Hepatocyte (in vitro differentiated cells): ENCODE measurements at places on chromosomes 5 and 9. TPM values are rescaled to one million over a fixed set of nuclear protein-coding genes. Genes with fewer than 3 reads are reported as not detected.
A peak's percentile ranks its signal among the peaks of the same experiment; 100 is the strongest.

- no peak overlapping the region for H3K4me3 ChIP-seq
- H3K4me1 ChIP-seq, result no peaks in the 10 kb centered on the region
- H3K27ac ChIP-seq, result no peak overlapping the region
- no peaks in the 10 kb centered on the region for H3K36me3 ChIP-seq
Measured at GRCh38 chr9:87443461-87443860, 54.2 kb upstream of the DAPK1 start.

GRCh38 chr5:58074717-58075116, 385.2 kb downstream of the PLK2 start:
- no peaks in the 10 kb centered on the region for H3K36me3 ChIP-seq
- no peak overlapping the region for H3K27ac ChIP-seq
- peaks cover 24% of the 10 kb centered on the region for H3K4me1 ChIP-seq
- no peaks in the 10 kb centered on the region for H3K27me3 ChIP-seq
- DNase-seq, result no peak

OTP gene
- not detected in 2 replicates for polyA plus RNA-seq

SLC35A4 gene
- polyA plus RNA-seq, result 70.4 and 81.0 TPM in 2 replicates

GRCh38 chr9:88747768-88748167, 212.8 kb downstream of the NXNL2 start:
- H3K4me1 ChIP-seq, result peaks cover 55% of the 10 kb centered on the region
- no peaks in the 10 kb centered on the region for H3K36me3 ChIP-seq
- H3K27ac ChIP-seq, result peak overlapping the region; percentile 86
- DNase-seq, result peak; percentile 83

NR5A1 gene
- 0.13 and 0.36 TPM in 2 replicates for polyA plus RNA-seq

NIM1K gene
- polyA plus RNA-seq, result 0.57 TPM in 1 of 2 replicates, not detected in the other

DNA sequence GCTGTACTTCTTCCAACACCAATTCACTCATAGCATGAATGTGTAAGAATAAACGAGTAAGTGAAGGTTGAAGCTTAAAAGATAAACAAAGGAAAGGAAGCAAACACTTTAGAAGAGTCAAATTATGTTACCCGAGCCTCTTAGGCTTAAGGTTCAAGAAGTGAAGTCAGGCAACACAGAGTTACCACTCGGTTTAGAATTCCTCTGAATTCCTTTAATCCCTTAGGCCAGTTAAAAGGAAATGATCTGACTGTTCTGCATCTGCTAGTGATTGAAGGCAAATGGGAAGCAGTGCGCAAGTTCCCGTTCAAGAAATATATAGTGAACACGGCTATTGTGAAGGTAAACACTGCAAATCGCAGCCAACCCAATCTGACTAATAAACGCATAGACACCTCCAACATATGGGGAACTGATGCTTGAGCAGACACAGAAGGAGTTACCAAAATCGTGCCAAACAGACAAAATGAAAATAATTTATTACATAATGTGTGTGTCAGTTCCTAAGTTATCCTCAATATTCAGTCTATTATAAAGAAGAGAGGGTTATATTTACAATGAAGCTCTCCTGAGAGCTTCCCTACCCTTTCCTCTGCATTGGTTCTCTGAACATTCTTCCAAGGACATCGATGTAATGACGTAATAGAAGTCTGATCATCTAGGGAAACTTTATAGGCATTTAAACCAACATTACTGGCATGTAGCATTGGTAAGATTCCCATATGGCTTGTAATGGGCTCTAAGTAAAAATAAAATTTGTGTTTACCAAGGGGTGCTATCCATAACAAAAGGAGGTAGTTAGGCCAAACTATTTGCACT, 837.1 kb upstream of the ZNF608 start:
- no peak for DNase-seq
- H3K36me3 ChIP-seq, result no peaks in the 10 kb centered on the region
- no peak overlapping the region for H3K4me3 ChIP-seq
- no peaks in the 10 kb centered on the region for H3K27me3 ChIP-seq
- peaks cover 4% of the 10 kb centered on the region for H3K4me1 ChIP-seq
- H3K27ac ChIP-seq, result no peak overlapping the region

URM1 gene
- 55.7 and 66.7 TPM in 2 replicates for polyA plus RNA-seq

DNA sequence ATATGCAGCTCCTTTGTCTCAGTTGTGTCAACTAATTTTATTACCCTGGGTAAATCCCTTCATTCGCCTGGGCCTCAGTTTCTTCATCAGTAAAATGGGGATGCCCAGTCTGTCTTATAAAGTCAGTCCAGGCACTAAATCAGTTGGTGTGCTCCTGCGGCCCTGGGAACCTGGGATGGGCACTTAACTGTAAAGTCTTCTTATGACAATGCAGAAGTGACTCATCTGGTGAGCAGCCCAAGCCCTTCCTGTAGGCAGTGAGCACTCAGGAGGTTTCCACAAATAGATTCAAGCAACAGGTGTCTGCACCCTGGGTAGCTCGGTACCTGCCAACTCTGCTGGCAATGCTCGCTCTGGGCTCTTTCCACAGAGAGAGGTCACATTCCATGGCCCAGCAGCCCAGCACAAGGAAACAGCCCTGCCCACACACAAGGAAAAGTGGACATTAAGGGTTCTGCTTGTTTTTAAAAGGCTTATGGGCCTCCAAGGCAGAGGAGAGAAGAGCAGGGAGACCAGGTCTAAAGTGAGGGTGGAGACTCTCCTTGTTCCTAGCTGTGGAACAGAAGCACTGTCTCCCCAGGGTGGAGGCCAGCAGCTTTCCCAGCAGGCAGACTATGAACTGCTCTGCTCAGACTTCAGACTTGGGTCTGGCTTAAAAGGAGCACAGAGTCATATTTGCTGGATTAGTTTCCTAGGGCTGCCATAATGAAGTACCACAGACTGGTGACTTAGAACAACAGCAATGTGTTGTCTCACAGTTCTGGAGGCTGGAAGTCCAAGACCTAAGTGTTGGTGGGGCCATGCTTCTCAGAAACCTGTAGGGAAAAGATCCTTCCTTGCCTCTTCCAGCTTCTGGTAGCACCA, 89.7 kb upstream of the ADRA1B start:
- H3K27ac ChIP-seq, result no peak overlapping the region
- peak; percentile 27 for DNase-seq
- H3K4me1 ChIP-seq, result no peaks in the 10 kb centered on the region
- H3K4me3 ChIP-seq, result no peak overlapping the region
- H3K36me3 ChIP-seq, result no peaks in the 10 kb centered on the region
- H3K27me3 ChIP-seq, result no peaks in the 10 kb centered on the region

CCDC192 gene
- polyA plus RNA-seq, result 0.39 and 0.69 TPM in 2 replicates

- H3K4me1 ChIP-seq, result no peaks in the 10 kb centered on the region
- DNase-seq, result peak; percentile 62
- no peaks in the 10 kb centered on the region for H3K36me3 ChIP-seq
- H3K4me3 ChIP-seq, result no peak overlapping the region
- H3K27ac ChIP-seq, result no peak overlapping the region
Measured at GRCh38 chr5:57338068-57338867, 144.3 kb downstream of the ACTBL2 start.

- no peak overlapping the region for H3K4me3 ChIP-seq
- no peaks in the 10 kb centered on the region for H3K36me3 ChIP-seq
- DNase-seq, result no peak
- no peaks in the 10 kb centered on the region for H3K4me1 ChIP-seq
- H3K27me3 ChIP-seq, result no peaks in the 10 kb centered on the region
Measured at GRCh38 chr9:92729735-92730155, 34.9 kb downstream of the BICD2 start.

DNA sequence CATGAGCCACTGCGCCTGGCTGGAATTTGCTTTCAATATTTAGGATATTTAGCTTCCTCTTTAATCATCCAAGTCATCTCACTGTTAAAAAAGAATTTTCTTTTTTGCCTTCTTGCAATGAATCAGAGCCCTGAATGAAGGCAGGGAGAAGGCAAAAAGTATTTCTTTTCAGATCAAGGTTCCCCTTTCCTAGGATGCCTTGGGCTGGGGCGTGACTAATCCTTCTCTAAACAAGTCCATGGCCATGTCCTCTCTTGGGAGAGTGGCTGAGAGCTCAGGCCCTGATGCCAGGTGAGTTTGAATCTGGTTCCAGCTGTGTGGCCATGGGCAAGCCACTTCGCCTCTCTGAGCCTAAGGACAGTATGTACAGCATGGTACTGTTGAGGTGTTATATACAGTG, 84.8 kb upstream of the NEURL1B start:
- no peak overlapping the region for H3K4me3 ChIP-seq
- no peak overlapping the region for H3K27ac ChIP-seq
- H3K27me3 ChIP-seq, result no peaks in the 10 kb centered on the region
- H3K4me1 ChIP-seq, result peaks cover 20% of the 10 kb centered on the region
- H3K36me3 ChIP-seq, result no peaks in the 10 kb centered on the region
- no peak for DNase-seq

C5orf34 gene
- 1.9 and 3.3 TPM in 2 replicates for polyA plus RNA-seq

CER1 gene
- polyA plus RNA-seq, result not detected in 2 replicates

DNA sequence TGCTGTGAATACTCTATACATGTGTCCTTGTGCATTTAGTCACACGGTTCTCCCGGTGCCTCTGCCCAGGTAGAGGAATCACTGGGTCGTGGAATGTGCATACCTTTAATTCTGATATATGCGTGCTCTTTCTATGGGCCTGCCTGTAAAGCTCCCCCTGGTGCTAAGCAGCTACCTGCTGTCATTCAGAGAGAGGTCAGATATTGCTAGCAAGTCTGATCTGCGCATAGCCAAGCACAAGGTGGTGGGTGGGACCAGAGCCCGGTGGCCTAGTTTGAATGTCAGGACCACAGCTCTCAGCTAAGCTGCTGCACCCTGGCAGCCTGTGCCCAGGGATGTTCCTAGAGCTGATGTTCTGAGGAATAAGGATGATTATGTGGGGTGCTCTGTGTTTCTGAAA, 33.4 kb downstream of the TJP2 start:
- no peaks in the 10 kb centered on the region for H3K27me3 ChIP-seq
- H3K27ac ChIP-seq, result no peak overlapping the region
- H3K4me1 ChIP-seq, result peaks cover 16% of the 10 kb centered on the region
- DNase-seq, result peak; percentile 19

SH2D3C gene
- polyA plus RNA-seq, result 0.89 and 2.2 TPM in 2 replicates

TAF11L10 gene
- polyA plus RNA-seq, result not detected in 2 replicates

FABP6 gene
- polyA plus RNA-seq, result 7.2 and 12.2 TPM in 2 replicates

GRCh38 chr5:98784411-98784810, 10.9 kb downstream of the RGMB start:
- H3K4me3 ChIP-seq, result no peak overlapping the region
- peaks cover 14% of the 10 kb centered on the region for H3K4me1 ChIP-seq
- H3K27ac ChIP-seq, result no peak overlapping the region
- no peaks in the 10 kb centered on the region for H3K27me3 ChIP-seq
- DNase-seq, result no peak

GRCh38 chr9:110115826-110116542, 92.0 kb downstream of the C9orf152 start:
- no peak overlapping the region for H3K4me3 ChIP-seq
- peak overlapping the region; percentile 70 for H3K27ac ChIP-seq
- no peaks in the 10 kb centered on the region for H3K27me3 ChIP-seq
- DNase-seq, result no peak
- H3K4me1 ChIP-seq, result peaks cover 15% of the 10 kb centered on the region
- no peaks in the 10 kb centered on the region for H3K36me3 ChIP-seq

STING1 gene
- polyA plus RNA-seq, result 17.0 and 23.9 TPM in 2 replicates

CCDC171 gene
- polyA plus RNA-seq, result 0.73 and 2.2 TPM in 2 replicates

GRCh38 chr9:109498195-109499092, at the start of gene PTPN3:
Gene PTPN3 (minus strand): TSS chr9:109498307. CDS start chr9:109463434, 34,873 bp downstream.
- H3K4me1 ChIP-seq, result peaks cover 27% of the 10 kb centered on the region
- no peaks in the 10 kb centered on the region for H3K36me3 ChIP-seq
- peaks cover 59% of the 10 kb centered on the region for H3K27me3 ChIP-seq
- peak within 1 kb of the TSS; percentile 60 for H3K4me3 ChIP-seq

DNA sequence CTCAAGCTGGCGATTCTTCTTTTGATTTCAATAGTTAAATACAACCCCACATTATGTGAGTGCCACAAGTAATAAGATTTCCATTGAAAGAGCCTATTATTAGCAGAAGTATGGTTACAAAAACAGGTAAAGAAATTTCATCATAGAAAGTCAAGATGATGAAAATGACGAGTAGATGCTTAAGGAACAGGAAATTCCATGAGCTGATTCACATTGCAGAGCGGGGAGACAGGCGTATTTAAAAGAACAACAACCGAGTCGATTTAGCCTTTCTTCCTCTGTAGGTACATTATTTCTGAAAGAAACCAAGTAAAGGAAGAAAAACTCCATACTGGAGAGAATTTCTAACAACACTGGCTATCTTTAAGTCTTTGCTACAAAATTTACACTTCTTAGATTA, 310.4 kb downstream of the SLF1 start:
- H3K27ac ChIP-seq, result no peak overlapping the region
- H3K4me3 ChIP-seq, result no peak overlapping the region
- H3K36me3 ChIP-seq, result no peaks in the 10 kb centered on the region
- H3K27me3 ChIP-seq, result no peaks in the 10 kb centered on the region

DNA sequence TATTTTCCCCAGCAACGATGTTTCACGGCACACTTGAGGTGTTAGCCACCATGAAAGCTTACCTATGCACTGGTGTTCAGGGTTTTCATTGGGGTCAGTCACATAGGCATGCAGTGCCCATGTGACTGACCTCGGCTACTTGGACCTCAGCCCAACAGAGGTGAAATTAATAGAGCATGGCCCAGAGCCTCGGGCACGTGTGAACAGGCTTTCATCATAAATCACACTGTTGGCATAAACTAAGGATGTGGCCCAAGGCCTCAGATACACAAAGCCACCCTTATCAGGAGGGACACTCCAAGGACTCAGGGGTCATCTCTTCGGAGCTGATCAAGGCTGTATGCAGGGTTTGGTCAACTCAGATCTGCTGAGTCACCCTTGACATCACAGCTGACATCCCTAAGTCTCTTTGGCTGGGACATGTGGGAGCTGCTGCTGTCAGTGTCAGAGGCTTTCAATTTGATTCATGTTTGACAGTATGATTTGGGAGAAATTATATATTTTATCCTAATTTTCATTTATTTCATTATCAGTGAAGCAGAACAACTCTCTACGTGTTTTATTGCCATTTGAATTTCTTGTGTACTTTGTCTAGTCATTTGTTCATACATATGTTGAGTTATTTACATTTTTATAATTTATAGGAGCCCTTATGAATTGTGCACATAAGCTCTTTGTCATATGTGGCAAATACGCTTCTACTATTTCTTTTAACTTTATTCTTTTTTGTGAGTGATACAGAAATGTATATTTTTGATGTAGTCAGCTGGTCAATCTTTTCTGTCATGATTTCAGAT, 59.7 kb upstream of the ANKRD33B start:
- H3K27me3 ChIP-seq, result no peaks in the 10 kb centered on the region
- peaks cover 17% of the 10 kb centered on the region for H3K4me1 ChIP-seq
- no peak for DNase-seq

DNA sequence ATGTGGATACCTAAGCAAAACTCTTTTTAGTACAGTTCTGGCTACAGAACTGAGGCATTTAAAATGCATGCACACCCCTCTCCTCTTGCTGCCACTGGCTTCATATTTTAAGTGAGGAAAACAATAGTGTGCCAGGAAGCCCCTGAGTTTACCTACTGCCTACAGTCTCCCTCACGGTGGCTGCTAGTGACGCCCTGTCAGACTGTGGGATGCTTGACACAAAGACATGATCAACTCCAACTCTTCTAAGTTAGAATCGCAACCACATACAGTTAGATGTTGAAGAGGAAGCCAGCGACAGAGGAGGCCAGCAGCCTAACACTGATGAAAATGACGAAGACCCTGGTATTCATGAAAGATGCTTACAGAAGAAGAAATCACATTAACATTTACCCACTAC, 1.3 kb downstream of the SEC16A start:
- H3K4me3 ChIP-seq, result peak overlapping the region; percentile 81
- DNase-seq, result no peak
- H3K36me3 ChIP-seq, result no peaks in the 10 kb centered on the region
- H3K27ac ChIP-seq, result peak overlapping the region; percentile 99
- H3K4me1 ChIP-seq, result peaks cover 6% of the 10 kb centered on the region

- no peaks in the 10 kb centered on the region for H3K36me3 ChIP-seq
- no peak for DNase-seq
- no peak overlapping the region for H3K4me3 ChIP-seq
- H3K27ac ChIP-seq, result no peak overlapping the region
- H3K4me1 ChIP-seq, result no peaks in the 10 kb centered on the region
Measured at GRCh38 chr5:139043157-139043905, 154.8 kb downstream of the SIL1 start.
